Kidney capillary endothelial cell (primary cell): ENCODE measurements at places on chromosomes 5 and 9.

DNA sequence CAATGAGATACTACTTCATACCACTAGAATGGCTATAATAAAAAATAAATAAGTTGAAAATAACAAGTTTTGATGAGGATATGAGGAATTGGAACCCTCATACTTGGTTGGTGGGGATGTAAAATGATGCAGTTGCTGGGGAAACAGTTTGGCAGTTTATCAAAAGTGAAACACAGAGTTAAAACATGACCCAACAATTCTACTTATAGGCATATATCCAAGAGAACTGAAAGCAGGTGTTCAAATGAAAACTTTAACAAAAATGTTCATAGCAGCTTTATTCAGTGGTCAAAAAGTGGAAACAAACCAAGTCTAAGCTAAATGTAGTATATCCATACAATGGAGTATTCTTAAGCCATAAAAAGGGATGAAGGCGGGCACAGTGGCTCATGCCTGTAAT is 13.1 kb upstream of the LHFPL2 start:
- no peak for DNase-seq

DNA sequence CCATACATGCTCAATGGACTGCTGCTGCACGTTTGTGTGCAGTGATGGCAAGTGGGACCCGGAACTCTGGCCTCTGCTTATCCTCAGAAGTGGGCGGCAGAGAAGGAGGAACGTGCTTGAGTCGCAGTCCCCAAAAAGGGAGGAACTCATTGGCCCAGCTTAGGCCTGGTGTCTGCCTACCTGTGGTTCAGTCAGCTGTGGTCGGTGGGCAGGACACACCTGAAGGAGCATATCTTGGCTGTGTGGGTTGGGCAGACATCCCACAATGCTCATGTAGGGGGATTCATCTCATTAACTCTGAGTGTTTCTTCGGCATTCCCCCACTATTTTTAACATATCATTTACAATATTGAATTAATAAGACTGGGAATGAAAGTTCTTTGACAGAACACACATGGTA is 122.9 kb upstream of the IL12B start:
- no peak for DNase-seq

GRCh38 chr5:14896131-14896530 is 24.6 kb upstream of the ANKH start:
- DNase-seq = no peak

DNA sequence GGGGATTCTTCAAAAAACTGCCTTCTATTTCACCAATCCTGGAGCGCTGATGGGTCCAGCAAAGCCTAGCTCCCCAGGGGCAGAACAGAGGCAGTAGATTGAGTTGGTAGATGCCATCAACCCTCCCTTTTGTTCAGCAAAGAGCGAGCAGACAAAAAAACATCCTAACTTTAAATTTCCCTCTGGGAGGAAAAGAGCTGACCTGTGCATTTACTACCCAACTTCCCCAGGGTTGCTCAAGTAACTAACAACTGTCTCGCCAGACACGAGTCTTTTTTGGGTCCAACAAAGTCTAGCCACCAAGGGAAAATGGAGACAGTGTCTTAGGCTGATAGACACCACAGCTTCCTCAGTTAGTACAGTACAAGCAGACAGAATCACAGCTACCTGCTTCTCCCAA is 476.3 kb upstream of the GRIA1 start:
- no peak for DNase-seq

DNA sequence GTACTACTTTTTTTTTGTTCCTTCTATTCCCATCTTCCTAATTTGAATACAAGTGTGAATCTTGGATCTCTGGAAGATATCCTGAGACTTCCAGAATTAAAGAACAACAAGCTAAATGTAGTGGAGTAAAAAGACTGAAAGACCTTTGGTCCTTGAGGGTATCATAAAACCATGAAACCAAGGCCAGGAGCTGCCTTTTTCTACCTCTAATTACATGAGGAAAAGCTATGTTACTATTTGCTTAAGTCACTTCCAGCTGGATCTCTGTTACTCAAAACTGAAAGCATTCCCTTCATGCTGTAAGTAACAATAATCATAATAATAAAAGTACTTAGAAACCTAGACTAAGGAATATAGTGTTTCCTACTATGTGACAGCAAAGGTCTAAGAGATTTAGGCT is 649.6 kb downstream of the KCTD16 start:
- DNase-seq = no peak
